CD4-positive, alpha-beta T cell treated with Interleukin-1 beta for 1 hour (primary cell): ENCODE measurements at places on chromosomes 16 and 17.

DNA sequence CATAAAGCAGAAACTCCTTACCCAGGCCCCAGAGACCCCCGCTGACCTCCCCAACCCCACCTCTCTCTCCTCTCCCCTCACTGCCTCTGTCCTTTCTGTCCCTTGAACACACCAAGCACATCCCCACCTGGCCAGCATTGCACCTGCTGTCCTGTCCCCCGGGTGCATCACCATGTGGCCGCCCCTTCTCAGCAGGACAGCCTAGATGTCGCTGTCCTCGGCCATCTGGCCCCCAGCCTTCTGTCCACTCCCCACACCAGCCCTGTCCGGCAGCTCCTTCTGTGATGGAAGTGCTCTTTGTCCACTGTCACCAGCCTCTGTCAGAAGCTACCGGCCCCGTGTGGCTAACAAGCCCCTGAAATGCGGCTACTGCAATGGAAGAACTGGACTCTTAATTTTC is 12.3 kb upstream of the MPRIP start:
- no peak for DNase-seq

DNA sequence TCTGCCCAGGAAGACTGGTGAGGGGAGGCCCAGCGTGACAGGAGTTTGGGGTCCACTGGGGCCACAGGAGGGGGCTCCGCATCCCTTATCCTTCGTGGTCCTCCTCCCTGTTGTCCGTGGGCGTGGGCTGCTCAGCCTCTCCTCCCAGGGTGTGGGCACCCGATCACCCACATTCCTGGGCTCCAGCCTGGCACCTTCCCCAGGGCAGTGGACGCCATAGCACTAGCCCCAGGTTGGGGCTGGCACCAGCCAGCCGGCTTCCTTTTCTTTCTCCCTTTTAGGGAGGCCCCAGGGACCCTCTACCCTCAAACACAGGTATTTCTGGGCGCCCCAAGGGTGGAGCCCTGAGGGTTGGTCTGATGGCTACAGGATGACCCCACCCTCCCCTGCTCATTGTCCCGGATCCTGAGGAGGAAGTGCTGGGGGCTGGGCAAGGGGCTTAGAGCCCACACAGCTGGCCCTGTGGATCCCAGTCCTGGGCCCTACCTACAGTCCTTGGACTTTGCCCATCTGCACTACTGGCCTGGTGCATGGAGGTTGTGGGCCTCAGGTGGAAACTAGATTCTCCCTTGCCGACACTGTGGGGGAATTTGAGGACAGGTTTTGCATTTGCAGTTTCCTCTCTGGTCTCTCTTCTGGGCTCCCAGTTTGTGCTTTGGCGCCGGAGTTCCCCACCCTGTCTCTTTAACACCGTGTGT is 1.1 kb downstream of the KIF1C start:
- no peak for DNase-seq

DNA sequence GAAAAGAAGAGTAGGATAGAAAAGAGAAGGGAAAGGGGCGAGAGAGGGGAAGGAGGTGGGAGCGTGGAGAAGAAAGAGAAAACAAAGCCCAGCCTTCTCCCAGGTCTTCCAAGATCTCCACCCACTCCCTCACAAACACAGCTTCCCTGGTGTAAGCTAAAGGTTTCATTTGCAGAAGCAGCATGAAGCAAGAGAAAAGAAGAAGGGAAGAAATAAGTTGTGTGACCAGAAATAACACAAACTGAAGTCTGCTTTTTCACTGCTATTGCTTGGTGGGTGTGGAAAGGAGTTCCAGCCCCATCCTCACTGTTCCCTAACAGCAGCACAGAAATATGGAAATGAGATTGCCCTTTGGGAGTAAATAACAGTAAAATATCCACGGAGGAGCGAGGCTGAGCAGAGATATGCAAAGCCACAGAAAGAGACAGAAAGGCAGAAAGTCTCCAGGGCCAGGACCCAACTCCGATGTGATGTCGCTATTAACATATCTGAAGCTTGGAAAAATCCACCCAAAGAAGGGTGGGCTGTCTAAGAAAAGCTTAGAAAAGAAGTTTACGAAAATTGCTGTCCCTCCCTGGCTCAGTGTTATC is 10.3 kb upstream of the GAS7 start:
- no peak for DNase-seq

GRCh38 chr17:75060434-75061054 is 13.5 kb downstream of the KCTD2 start:
- DNase-seq: no peak

DNA sequence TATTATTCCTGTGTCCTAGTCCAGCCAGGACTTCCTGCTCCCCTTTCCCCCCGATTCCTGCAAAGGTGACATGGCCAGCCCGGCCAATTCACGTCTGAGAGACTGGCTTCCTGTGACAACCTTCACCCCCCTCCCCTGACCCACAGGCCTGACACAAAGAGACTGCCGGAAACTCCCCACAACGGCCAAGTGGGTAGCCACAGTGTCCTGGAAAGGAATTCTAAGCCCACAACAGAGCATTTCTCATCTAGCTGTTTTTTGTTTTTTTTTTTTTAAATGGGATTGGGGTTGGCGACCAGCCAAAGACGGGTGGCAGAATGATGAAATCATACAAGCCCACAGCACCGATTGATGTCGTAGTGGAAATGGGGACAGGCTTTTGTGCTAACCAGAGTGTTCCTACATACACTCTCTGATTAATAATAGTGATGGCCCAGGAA is 2.8 kb upstream of the XAF1 start:
- DNase-seq: peak; percentile 69

- DNase-seq: no peak
Observed at GRCh38 chr16:46916980-46917379, 32.8 kb downstream of the GPT2 start.

- DNase-seq: no peak
Observed at GRCh38 chr17:57215317-57215716, 41.0 kb upstream of the MSI2 start.

- DNase-seq: no peak
Observed at GRCh38 chr17:33389504-33390135, 96.5 kb upstream of the ASIC2 start.

GRCh38 chr17:2086306-2086705 is 31.4 kb downstream of the HIC1 start:
- DNase-seq: no peak

DNA sequence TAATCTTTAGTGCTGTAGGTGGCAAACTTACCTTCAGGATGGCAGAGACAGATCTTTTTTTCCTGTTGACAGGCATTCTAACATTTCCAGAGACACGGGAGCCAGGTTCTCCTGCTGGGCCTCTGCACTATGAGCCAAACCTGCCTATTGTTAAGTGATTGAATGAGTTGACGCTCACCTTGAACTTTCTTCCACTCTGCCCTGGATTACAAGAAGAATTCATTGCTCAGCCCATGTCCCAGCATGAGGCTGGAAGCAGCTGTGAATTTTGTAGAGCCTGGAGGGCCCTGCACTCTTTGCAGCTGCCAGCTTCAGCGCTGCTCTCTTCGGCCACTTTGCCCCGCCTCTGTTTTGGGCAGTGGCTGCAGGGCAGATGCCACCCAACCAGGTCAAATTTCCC is 9.4 kb upstream of the SLC7A5 start:
- DNase-seq: no peak

DNA sequence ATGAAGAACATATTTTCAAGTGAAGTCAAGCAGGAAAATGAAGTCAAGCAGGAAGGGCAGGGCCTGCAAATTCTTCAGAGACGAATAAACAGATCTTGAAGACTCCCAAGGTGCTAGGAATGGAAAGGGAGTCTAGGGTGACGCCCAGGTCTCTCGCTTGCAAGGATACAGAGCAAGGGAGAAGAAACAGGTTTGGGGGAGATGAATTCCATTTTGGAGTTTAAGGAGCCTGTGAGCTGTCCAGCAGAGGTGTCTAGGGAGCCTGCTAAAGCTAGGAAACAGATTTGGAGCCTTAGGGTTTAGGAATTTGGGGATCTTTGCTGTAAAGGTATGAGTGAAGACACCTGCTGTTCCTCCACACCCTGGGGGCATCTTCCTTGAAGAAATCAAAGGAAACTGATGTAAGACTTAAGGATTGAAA is 2.0 kb upstream of the UNKL start:
- DNase-seq: no peak

DNA sequence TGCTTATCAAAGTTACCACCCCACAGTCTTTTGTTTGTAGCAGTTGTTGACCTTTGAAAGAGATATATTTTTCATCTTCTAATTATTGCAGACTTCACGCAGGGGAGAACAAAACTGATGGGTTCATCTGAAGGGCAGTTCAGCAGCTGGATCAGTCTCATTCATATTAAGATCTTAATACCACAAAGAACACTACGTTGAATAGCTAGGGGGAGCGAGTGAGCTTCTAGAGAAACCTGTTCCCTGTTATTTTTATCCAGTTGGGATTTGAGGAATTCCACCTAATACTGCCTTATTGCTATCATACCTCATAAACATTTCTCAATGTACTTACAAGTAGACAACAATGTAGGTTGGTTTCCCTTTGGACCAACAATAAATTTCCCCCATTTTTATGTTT is 306.1 kb upstream of the KIF2B start:
- no peak for DNase-seq

DNA sequence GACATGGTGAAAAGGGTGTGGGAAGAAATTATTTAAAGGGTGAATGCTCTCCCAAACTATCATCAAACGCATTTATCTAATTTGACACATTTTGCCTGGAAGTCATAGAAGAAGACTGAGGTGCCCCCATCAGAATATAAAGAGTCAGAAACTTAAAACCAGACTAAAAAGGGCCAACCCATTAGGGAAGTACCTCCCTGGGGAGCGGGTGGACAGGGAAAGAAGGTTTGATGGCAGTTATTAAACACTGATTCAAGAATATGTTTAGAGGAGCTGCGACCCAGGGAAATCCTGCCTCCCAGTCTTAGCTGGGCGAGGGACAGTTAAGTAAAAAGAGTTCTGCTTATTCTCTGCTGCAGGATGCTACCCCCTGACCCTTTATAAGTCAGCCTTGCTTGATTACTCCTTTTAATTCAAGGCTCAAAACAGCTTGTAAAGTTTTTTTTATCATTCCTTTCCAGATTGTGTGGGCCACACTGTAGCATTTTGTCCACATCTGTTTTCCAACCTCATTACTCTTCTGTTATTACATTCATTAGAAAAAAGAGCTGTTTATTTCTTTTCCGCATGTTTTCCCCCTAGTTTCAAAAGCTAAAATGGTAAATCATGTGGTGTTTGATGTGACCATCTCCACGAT is 138.5 kb upstream of the TBX2 start:
- DNase-seq: no peak

- no peak for DNase-seq
Observed at GRCh38 chr16:17379121-17379571, 91.6 kb downstream of the XYLT1 start.

- no peak for DNase-seq
Observed at GRCh38 chr16:4011940-4012629, 104.2 kb downstream of the ADCY9 start.

DNA sequence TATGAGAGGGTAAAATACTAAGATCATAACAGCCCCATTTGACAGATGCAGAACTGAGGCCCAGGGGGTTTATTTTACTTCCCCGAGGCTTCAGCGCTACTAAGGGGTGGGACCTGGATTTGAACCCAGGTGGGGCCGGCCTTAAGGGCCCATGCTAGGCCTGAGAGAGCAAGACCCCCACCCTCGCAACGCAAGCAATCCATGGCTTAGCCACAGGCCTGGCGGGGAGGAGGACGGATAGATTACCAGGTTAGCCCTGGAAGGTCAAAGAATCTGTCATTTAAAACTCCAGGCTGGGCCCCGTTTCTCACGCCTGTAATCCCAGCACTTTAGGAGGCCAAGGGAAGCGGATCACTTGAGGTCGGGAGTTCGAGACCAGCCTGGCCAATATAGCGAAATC is 1.9 kb upstream of the CDH3 start:
- no peak for DNase-seq

DNA sequence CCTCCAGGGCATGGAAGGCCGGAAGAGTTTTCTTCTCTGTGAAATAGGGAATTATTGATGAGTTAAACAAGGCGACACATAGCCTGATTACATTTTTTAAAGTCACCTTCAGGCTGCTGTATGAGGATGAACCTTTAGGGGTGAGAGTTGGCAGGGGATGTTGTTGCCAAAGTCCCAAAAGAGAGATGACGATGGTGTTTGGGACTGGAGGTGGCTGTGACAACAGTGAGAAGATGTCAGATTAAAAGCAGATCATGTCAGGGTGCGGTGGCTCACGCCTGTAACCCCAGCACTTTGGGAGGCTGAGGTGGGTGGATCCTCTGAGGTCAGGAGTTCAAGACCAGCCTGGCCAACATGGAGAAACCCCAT is 16.8 kb upstream of the ASGR2 start:
- no peak for DNase-seq

- no peak for DNase-seq
Observed at GRCh38 chr16:66207139-66207882, 159.2 kb upstream of the CDH5 start.

GRCh38 chr17:79490530-79490929 is 120.3 kb downstream of the RBFOX3 start:
- no peak for DNase-seq

DNA sequence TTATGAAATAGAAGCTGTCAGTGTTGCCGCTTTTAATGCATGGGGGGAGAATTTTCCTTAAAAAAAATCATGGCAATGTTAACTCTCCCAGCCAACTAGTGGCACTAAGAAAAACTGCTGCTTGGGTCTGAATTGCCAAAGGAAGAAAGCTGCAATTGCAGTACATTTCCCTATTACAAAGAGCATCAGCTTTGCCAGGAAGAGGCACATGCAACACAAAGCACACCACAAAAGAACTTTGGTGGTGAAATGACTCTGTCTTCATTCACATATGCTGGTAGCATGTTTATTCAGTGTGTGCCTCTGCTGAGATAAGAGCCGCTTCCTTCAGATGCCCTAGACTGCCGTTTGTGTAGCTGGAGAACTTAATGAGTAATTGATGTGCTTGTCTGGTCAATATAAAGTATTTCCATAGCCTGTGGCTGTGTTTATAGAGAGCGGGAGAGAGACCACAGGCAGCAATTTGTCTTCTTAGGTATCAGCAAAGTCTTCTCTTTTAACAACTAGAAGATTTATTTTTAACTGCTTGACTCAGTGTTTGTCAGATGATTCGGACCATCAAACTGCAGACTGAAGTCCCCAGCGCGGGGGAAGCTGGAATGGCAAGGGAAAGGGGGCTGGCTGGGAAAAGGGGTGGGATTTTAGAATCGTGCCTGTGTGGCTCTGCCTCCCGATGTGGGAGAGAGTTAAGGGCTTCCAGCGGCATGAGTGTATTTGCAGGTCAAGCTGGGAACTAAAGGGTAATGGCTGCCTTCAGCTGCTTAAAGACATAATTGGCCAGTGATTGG is 115.1 kb downstream of the MRTFB start:
- DNase-seq: no peak

GRCh38 chr16:57123216-57123973 is 31.0 kb downstream of the CPNE2 start:
- DNase-seq: no peak

- no peak for DNase-seq
Observed at GRCh38 chr17:67617304-67617899, 100.3 kb upstream of the NOL11 start.
